ENCODE measurements at places on chromosomes 4 and X. TPM values are rescaled to one million over a fixed set of nuclear protein-coding genes. Genes with fewer than 3 reads are reported as not detected.

TMEM175 gene
- 20.1 TPM for total RNA-seq

SYTL5 gene
- total RNA-seq, result 0.29 TPM

SMIM43 gene
- 0.29 TPM for total RNA-seq

DCLK2 gene
- 13.5 TPM for total RNA-seq

PPARGC1A gene
- 0.27 TPM for total RNA-seq
